ENCODE measurements at places on chromosomes 16 and 17.

DNA sequence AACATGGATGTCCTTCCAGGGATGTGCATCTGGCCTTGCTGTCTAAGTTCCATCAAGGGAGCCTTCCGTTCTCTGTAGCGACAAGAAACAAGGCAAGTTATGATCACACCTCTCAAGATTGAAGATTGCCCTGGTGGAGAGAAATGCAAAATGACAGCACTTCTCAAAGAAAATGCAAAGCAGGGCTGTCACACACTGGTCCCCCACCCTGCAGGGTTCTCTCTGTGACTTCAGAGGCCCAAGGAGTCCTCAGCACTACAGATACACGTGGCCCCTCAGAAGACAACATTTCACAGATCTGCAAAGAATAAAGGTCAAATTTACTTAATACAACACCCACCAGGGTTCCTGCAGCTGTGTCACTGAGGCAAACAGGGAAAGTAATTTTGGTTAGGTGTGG, 60.7 kb upstream of the TEX2 start:
- H3K27ac ChIP-seq, result no peak overlapping the region
- no peak for DNase-seq
- no peaks in the 10 kb centered on the region for H3K27me3 ChIP-seq
- peaks cover 20% of the 10 kb centered on the region for H3K36me3 ChIP-seq
- H3K4me1 ChIP-seq, result peaks cover 7% of the 10 kb centered on the region

DNA sequence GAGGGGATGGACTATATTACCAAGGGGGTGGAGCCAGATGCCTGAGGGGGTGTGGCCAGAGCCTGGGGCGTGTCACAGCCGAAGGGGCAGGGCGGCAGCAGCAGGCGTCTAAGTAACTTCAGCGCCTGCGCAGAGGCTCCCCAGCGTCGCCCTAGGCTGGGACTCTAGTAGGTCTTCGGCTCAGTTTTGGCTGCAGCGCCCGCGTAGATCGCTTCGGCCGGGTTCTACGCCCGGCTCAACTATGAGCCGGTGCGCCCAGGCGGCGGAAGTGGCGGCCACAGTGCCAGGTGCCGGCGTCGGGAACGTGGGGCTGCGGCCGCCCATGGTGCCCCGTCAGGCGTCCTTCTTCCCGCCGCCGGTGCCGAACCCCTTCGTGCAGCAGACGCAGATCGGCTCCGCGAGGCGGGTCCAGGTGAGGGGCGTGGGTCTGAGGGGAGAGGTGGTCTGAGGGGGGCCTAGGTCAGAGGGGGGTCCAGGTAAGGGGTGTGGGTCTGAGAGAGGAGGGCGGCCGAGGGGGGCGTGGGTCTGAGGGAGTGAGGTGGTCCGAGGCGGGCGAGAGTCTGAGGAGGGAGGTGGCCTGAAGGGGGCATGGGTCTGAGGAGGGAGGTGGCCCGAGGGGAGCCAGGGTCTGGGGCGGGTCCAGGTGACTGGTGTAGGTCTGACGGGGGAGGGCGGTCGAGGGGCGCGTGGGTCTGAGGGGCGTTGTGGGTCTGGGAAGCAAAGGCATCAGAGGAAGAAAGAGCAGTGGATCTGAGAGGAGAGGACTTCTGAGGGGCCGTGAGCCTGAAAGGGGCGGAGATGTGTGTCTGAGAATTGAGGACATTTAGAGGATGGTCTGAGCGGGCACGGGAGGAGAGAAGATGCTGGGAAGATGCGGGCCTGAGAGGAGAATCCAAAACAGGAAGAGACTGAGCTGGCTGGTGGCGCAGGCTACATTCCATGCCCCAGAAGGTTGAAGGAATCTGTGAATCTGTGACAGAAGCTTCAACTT, at the start of gene LPCAT2:
Gene LPCAT2, plus strand, starts transcription at position 132 of the 991 bp plus-strand sequence. Its CDS starts 110 bp downstream, at position 242.
- peak within 1 kb of the TSS; percentile 40 for H3K4me3 ChIP-seq
- H3K36me3 ChIP-seq, result no peaks in the 10 kb centered on the region
- H3K27me3 ChIP-seq, result peaks cover 3% of the 10 kb centered on the region
- peak; percentile 67 for DNase-seq
- peaks cover 5% of the 10 kb centered on the region for H3K4me1 ChIP-seq

DNA sequence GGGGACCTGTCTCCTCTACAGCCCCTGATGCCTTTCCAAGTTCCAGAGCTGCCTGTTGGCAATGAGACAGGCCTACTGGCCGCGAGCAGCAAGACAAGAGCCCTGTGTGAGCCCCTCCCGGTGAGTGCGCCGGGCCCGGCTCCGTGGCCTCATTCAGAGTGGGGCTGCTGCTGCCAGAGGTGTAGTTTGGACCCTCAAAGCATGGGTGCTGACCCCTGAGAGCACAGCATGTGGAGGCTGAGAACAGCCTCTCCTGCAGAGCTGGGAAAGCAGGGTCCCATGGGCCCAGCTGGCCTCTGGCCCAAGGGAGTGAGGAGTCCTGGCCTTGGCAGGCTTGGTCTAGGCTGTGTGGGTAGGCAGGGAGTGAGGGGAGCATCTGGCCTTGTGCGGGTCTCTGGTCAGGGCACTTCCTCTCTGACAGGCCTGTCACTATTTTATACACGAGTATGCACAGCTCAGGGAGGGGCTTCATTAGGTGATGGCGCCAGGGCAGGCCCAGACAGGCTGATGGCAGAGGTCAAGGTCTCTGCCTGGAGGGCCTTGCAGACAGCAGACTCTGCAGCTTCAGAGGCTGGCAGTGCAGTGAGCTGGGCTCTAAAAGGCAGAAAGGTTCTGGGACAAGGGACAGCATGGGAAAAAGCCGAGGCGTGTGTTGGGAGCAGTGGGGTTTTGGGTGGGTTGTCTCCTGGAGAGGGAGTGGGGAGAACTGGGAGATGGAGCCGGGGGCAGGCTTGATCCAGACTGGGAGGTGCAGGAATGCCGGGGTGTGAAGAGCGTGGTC, 43.4 kb downstream of the ADCY7 start:
- H3K4me3 ChIP-seq, result no peak overlapping the region
- H3K4me1 ChIP-seq, result no peaks in the 10 kb centered on the region
- H3K27ac ChIP-seq, result no peak overlapping the region
- no peak for DNase-seq
- no peaks in the 10 kb centered on the region for H3K27me3 ChIP-seq
- peaks cover 46% of the 10 kb centered on the region for H3K36me3 ChIP-seq

- H3K36me3 ChIP-seq, result no peaks in the 10 kb centered on the region
- H3K4me3 ChIP-seq, result no peak overlapping the region
- no peak overlapping the region for H3K27ac ChIP-seq
Measured at GRCh38 chr16:85215478-85216118, 103.3 kb upstream of the CIBAR2 start.

- H3K36me3 ChIP-seq, result peaks cover 6% of the 10 kb centered on the region
- no peak overlapping the region for H3K27ac ChIP-seq
- peaks cover 1% of the 10 kb centered on the region for H3K4me1 ChIP-seq
- no peak for DNase-seq
- H3K27me3 ChIP-seq, result no peaks in the 10 kb centered on the region
Measured at GRCh38 chr16:78105517-78105916, 6.1 kb downstream of the WWOX start.

- H3K27ac ChIP-seq, result no peak overlapping the region
- H3K4me3 ChIP-seq, result no peak overlapping the region
- no peaks in the 10 kb centered on the region for H3K4me1 ChIP-seq
- no peaks in the 10 kb centered on the region for H3K36me3 ChIP-seq
Measured at GRCh38 chr16:54694651-54695050, 236.0 kb upstream of the IRX5 start.

DNA sequence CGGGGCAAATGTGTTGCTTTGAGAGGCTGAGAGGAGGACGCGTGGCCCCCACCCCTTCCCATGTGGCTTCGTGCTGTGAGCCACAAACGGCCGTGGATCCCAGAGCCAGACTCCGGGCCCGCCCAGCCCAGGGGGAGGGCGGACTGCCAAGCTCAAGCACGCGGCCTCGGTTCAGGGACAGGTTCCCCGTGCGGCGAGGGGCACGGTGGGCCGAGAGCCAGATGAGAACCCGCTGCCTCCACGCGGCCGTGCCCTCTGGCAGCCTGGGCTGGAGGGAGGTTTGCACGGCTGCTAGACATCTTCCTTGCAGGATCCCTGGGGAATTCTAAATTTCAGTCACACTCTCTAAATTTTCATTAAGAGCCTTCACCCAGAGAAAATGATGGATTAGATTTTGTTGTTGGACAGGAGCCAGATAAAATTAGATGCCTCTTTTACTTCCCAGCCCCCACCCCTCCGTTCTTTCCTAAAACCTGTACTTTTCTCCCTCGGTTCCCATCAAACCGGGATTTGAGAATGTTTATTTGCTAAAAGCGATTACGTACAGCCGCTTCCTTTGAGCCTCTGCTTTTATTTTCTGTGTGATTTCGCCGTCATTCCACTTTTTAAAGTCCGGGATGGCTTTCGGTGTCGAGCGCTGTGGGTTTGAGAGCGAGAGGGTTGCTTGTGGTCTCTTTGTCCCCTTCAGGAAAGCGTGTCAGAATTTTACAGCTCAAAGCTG, 25.0 kb upstream of the GNG13 start:
- no peak overlapping the region for H3K27ac ChIP-seq
- no peak for DNase-seq
- H3K4me1 ChIP-seq, result no peaks in the 10 kb centered on the region
- H3K27me3 ChIP-seq, result no peaks in the 10 kb centered on the region
- no peak overlapping the region for H3K4me3 ChIP-seq

GRCh38 chr16:12780467-12780866, 23.2 kb downstream of the CPPED1 start:
- H3K27ac ChIP-seq, result no peak overlapping the region
- no peak overlapping the region for H3K4me3 ChIP-seq
- no peaks in the 10 kb centered on the region for H3K27me3 ChIP-seq

GRCh38 chr16:86020971-86021370, 122.0 kb downstream of the IRF8 start:
- H3K27ac ChIP-seq, result no peak overlapping the region
- H3K4me1 ChIP-seq, result peaks cover 5% of the 10 kb centered on the region
- H3K36me3 ChIP-seq, result no peaks in the 10 kb centered on the region
- no peak for DNase-seq

- H3K36me3 ChIP-seq, result peaks cover 37% of the 10 kb centered on the region
- H3K27ac ChIP-seq, result no peak overlapping the region
- H3K27me3 ChIP-seq, result no peaks in the 10 kb centered on the region
- no peak for DNase-seq
- H3K4me1 ChIP-seq, result peaks cover 18% of the 10 kb centered on the region
- peak overlapping the region; percentile 96 for H3K4me3 ChIP-seq
Measured at GRCh38 chr16:31108794-31109558, 790 bp downstream of the BCKDK start.

- H3K4me1 ChIP-seq, result no peaks in the 10 kb centered on the region
- no peak overlapping the region for H3K27ac ChIP-seq
- H3K27me3 ChIP-seq, result no peaks in the 10 kb centered on the region
- H3K36me3 ChIP-seq, result no peaks in the 10 kb centered on the region
- DNase-seq, result no peak
Measured at GRCh38 chr17:27930000-27930399, 36.8 kb upstream of the LYRM9 start.

DNA sequence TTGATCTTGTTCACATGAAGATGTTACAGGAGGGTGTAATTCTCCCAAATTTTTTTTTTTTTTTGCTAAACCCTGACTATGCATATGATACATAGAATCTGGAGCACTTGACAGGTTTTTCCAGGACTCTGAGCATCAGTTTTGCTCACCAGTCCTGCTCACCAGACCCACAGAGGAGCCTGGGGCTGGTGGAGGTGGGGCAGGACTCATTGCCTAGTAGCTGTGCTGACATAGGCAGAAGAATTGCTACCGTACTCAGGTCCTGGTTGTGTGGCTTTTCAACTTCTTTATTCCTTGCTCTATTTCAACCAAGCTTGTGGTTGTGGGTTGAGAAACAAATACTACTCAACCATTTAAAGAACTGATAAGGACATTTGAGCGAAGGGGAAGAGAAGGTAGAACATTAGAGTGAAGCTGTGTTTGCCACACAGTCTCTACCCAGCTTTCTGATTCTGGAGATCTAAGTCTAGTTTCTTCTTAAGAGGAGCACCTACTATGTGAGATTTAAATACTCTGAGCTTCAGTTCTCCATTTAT, 212.4 kb downstream of the UTP18 start:
- no peaks in the 10 kb centered on the region for H3K4me1 ChIP-seq
- no peak overlapping the region for H3K27ac ChIP-seq
- no peak overlapping the region for H3K4me3 ChIP-seq
- no peaks in the 10 kb centered on the region for H3K36me3 ChIP-seq
- no peak for DNase-seq

GRCh38 chr17:75553295-75554110, 28.0 kb downstream of the LLGL2 start:
- no peak for DNase-seq
- H3K4me1 ChIP-seq, result no peaks in the 10 kb centered on the region
- H3K27ac ChIP-seq, result no peak overlapping the region
- no peak overlapping the region for H3K4me3 ChIP-seq
- H3K27me3 ChIP-seq, result no peaks in the 10 kb centered on the region

DNA sequence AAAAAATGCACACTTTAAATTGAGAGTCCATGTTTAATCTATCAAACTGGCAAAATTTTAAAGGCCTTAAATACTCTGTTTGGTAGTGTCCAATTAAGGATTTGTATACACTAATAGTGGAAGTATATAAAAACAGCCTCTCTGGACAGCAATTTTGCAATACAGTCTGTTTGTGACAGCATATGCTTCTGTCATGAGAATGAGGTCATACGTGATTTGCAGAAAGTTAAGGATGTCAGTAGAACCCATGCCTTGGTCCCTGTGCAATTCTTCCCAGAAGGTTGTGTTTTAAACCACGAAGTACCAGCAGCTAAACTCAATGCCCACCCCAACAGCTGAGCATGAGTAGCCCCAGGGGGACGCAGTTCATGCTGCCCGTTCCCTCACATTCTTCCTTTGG, 78.4 kb downstream of the AIPL1 start:
- DNase-seq, result no peak
- H3K4me3 ChIP-seq, result no peak overlapping the region
- H3K4me1 ChIP-seq, result no peaks in the 10 kb centered on the region
- H3K36me3 ChIP-seq, result no peaks in the 10 kb centered on the region
- no peaks in the 10 kb centered on the region for H3K27me3 ChIP-seq

- H3K36me3 ChIP-seq, result no peaks in the 10 kb centered on the region
- H3K27ac ChIP-seq, result no peak overlapping the region
- H3K4me1 ChIP-seq, result no peaks in the 10 kb centered on the region
- no peak overlapping the region for H3K4me3 ChIP-seq
Measured at GRCh38 chr17:19781488-19782458, 33.7 kb upstream of the ALDH3A1 start.

DNA sequence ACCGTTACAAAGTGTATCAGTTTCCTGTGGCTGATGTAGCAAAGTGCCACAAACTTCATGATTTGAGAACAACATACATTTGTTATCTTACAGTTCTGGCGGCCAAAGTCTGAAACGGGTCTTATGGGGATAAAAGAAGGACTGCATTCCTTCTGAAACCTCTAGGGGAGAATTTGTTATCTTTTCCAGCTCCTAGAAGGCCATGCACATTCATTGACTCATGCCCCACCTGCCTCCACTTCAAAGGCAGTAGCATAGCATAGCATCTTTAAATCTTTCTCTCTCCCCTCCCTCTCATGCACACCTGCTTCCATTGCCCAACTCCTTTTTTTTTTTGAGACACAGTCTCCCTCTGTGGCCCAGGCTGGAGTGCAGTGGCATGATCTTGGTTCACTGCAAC, 190.7 kb upstream of the DYNLRB2 start:
- no peak for DNase-seq
- no peak overlapping the region for H3K27ac ChIP-seq
- H3K27me3 ChIP-seq, result no peaks in the 10 kb centered on the region

Data from thymus (tissue), 14 donors.